Mesendoderm (in vitro differentiated cells): ENCODE measurements at places on chromosomes 7 and 10.
A peak's percentile ranks its signal among the peaks of the same experiment; 100 is the strongest.

DNA sequence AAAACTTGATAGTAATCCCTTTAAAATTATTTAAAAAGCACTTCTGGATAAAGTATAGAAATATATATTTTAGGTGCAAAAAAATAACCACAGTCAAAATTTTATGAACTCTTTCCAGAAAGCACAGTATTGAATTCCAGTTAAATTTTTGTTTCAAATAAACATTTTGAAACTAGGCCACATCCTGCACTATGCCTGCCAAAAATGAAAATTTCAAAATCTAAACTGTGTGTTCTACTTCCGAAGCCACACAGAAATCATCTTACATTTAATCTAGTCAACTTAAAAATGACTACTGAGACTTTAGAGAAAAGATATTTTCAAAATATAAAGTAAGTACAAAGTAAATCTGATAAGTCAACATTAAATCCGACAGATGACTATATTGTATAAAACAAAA, 50.0 kb downstream of the MAGI2 start:
- no peak for DNase-seq

GRCh38 chr10:15335508-15335907, 35.6 kb downstream of the FAM171A1 start:
- no peak for DNase-seq

DNA sequence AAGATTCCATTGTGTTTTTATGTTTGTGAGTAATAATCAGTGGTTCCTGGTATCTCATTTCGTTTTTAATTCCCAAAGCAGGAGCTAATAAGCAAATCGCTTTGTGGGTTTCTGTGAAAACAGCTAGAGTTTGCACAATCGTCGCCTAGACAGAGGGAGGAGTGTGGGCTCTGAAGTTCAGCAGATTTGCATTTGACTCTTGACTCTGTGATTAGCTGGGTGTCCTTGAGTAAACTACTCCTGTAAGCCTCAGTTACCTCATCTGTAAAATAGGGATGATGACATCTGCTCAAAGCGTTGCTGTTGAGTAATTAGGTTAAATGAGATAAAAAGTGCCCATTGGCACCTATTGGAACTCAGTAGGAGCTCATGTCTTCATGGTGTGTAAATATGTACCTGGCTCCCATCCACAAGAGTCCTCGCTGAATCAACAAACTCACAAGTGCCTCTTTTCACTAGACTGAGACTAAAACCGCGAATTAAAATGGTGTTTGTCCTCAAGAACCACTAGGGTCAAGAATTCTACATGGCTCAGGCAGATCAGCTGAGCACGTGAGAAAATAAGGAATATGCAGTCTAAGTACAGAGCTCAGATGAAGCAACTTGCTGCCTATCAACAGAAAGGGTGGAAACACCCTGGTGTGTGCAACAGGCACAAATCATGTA, 385.8 kb upstream of the C7orf33 start:
- DNase-seq = no peak

GRCh38 chr10:110244550-110244949, 37.1 kb downstream of the MXI1 start:
- DNase-seq = peak; percentile 8

DNA sequence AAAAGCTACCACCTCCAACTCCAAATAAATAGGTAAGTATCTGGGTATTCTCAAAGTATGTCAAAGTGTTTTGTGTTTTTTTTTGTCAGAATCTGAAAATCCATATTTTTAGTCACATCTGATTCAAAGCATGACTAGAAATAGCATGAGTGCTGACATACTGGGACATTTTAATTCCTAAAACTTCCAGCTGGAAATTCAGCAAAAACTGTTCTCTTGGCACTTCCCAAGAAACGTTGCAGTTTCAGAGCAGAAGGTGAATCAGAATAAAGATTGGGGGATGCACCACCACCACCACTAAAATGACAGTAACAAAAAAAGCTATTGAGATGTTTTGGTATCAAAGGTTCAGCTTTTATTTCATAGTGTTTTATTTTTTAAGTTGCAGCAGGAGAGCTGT, 724.6 kb upstream of the CELF2 start:
- DNase-seq = no peak

DNA sequence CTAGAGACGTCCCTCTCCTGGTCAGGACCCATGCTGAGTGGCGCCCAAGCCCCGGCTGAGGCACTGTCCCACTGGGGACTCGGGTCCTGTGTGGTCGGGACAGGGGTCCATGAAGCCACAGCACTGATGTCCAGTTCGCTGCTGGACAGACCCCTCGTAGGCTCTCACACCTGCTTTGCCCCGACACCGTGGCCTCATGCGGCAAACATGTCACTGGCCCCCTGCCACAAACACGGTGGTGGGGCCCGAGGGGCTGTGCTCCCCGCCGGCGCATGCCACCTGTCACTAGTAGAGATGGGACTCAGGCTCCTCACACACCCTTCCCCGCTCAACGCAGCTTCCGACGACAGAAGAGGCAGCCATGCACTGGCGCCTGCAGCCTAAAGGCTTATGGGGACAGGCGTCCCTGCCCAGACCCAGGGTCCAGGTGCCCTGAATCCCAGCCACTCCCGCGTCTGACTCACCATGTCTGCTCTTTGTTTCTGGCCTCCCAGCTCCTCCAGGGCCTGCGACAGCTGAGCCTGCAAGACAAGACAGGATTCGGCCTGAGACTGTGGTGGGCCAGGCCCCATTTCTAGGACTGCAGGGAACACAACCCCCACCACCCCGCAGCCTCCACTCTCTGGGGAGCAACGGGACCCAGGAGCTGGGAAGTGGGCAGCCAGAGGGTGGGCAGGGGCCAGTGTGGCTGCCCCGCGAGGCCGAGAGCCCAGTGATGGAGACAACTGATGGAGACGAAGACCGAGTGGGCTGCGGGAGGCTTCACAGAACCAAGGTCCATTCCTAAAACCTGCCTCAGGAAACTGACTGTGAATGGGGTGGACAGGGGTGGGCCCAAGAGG, 230.9 kb downstream of the MAD1L1 start:
- DNase-seq = no peak

- no peak for DNase-seq
Measured at GRCh38 chr10:1401071-1401965, 336.0 kb downstream of the ADARB2 start.

DNA sequence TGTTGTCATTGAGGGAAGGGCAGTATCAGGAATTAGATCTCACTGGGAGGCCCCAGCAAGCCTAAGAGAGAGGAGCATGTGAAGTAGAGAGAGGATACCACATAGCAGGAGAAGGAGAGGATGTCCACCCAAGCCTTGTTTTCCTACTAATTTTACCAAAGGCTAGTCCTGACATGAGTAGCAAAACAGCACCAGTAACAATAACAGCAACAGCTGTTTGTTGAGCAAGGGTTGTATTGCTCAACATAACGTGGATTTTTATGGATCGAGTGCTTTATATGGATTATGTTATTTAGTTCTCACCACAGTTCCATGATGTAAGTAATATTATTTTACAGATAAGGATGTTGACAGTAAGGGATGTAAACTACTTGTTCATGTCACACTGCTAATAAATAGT, 135.2 kb upstream of the DLX6 start:
- DNase-seq = no peak

DNA sequence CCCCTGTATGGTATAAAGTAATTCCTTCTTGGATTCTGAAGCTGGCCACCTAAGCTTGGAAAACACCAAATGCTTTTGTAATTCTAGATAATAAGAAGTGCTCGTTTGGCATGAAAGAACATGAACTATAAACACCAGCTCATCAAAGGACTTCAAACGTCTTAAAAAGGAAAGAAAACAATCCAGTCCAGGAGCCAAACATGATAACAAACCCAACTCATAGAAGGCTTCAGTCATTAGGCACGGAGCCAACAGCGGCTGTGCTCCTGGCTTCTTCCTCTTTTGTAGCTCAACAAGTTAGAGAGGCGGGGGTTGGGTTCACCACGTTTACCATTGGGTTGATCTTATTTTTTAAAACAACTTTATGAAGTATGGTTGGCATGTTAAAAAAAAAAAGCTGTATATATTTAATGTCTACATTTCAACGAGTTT, 56.4 kb upstream of the ECHDC3 start:
- no peak for DNase-seq

GRCh38 chr7:70694434-70694970, 437.4 kb upstream of the GALNT17 start:
- peak; percentile 67 for DNase-seq

DNA sequence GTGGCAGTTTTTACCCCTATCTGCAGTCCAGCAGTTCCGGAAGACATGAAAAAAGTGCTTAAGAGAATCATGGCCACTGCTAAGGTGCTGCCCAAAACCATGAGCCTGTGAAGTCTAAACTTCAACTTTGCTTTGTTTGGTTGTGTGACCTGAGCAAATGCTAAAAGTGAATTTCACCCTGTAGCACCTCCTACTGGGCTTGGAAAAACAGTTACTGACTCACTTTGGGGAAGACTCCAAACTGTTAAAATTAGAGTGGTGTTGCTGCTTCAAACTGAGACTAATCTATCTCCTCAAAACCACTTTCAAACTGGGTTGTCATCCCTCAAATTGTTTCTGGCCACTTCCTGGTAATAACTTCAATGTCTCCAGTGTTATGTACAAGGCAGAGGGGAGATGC, 21.3 kb downstream of the MKX start:
- peak; percentile 81 for DNase-seq

- DNase-seq = no peak
Measured at GRCh38 chr10:129730993-129731325, 233.1 kb downstream of the EBF3 start.

DNA sequence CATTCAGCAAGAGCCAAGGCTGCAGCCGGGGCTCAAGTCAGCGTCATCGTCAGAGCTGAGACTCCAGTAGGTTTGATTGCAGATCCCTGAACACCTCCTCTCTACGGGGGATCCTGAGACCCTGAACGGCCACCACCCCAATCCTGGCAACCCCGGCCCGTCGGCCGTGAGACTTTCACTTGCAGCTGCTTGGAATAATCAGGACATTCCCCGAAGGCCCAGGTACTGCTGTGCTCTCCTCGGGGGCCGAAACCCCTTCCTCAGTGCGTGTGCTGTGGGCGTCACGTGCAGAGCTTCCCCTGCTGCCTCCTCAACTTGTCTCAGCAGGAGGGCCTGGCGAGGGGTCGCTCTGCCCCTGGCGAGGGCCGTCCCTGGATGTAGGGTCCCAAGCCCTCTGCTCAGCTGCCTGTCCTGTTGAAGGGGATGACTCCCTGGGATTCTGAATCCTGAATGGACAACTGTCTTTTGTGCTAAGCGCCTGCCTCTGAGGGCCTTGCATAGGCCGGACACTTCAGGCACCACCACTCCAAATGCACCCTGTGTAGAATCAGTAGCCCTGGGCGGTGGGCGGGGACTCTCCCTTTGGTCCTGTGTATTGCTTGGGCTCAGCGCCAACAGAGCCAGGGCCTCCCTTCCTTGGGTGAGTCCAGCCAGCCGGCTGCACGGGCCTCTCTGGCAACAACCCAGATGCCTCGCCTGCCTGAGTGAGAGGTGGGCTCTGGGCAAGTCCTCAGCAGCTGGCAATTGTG, 63.8 kb upstream of the EBF3 start:
- DNase-seq = no peak

DNA sequence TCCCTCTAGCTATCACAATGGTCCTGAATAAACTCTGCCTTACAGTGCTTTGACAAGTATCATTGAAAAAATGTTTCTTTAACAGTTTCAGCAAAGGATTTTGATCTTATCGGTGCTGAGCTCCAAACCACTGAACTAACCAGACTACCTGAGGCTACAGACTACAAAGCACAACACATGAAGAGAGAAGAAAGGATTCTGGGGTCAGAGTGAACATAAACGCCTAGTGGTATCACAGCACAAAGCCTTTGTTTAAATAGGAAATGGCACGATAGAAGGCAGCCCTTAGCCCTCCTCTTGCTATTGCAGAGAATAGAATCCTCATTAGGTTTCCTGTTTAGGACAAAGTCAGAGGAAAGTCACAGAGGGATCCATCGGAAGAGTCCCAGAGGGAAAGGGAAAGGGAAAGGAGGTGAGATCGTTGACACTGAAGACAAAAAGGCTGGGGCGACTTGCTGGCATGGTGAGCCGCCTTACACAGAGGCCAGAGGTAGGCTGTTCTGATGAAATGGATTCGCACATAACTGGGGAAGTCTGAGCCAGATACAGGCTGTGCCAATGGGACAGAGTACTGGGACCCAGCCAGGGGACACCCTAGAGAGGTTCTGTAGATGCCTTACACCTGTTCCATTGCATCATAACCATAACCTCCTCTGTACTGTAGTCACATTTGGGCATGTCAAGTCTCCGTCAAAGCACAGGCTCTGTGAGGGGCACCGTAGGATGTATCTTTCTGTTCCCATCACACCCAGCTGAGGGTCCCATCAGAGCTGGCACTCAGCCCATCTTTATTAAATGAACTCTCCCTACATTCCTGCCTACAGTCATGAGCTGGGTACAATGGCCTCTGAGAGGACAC, 71.5 kb downstream of the XPNPEP1 start:
- no peak for DNase-seq

- no peak for DNase-seq
Measured at GRCh38 chr10:90286406-90286805, 571.4 kb downstream of the HTR7 start.

DNA sequence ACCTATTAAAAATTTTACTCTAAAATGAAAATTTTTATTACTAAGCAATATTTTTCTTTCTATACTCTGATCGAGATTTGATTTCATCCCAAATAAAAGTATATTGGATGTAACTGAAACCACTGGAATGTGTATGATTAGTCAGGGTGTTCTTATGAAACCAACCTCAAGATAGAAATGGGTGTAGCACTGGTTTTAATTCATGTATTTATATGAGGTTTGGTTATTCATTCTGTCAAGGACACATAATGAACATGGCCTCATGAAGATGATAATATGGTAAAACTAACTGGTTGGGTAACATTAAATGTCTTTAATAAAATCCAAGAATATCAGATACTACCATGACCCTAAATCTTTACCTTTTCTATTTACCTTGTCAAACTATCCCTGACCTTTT, 197.7 kb downstream of the SEMA3A start:
- no peak for DNase-seq

GRCh38 chr10:29734962-29735627, 100.3 kb upstream of the SVIL start:
- DNase-seq = peak; percentile 66

DNA sequence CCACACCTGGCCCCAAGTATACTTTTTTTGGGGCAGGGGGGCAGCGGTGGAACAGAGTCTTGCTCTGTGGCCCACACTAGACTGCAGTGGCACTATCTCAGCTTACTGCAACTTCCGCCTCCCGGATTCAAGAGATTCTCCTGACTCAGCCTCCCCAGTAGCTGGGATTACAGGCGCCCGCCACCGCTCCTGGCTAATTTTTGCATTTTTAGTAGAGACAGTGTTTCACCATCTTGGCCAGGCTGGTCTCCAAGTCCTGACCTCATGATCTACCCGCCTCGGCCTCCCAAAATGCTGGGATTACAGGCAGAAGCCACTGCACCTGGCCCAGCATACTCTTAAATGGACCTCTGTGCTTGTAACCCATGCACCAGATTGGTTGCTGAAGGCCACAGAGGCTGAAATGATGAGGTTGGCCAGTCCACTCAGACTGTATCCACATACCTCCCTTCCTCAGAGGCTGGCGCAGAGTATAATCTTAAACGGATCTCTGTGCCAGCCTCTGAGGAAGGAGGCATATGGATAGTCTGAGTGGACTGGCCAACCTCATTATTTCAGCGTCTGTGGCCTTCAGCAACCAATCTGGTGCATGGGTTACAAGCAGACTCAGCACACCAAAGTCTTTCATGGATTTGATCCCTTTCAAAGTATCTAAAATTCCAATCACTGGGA, 3.0 kb downstream of the CALN1 start:
- DNase-seq = no peak
